ENCODE measurements at places on chromosomes 7 and 10. TPM values are rescaled to one million over a fixed set of nuclear protein-coding genes. Genes with fewer than 3 reads are reported as not detected.
A peak's percentile ranks its signal among the peaks of the same experiment; 100 is the strongest.

DNA sequence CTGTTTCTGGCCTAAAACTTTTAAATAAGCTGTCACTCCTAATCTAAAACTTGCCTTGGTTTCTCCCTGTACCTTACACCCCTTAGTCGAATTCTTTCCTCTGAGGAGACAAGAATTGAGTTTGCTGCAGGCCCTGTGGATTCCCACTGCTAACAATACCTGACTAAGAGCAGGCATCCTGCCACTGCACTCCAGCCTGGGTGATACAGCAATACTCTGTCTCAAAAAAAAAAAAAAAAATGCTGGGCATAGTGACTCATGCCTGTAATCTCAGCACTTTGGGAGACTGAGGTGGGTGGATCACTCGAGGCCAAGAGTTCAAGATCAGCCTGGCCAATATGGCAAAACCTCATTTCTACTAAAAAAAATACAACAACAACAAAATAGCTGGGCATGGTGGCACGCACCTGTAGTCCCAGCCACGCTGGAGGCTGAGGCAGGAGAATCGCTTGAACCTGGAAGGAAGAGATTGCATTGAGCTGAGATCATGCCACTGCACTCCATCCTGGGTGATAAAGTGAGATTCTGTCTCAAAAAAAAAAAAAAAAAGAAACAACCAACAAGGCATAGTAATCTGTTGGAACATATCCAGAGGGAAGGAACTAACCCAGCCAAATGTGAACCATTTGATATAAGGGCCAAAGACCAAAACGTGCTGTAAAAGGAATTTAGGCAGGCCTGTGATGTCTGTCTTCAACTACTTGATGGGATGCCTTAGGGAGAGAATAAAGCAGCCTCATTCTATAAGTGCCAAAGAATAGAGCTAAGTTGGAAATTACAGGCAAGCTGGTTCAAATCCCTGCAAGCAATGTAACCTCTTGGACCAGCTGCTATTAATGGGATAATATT lies 732.7 kb upstream of the AUTS2 start:
- no peaks in the 10 kb centered on the region for H3K4me1 ChIP-seq
- H3K4me3 ChIP-seq = no peak overlapping the region
- H3K27me3 ChIP-seq = peaks cover 4% of the 10 kb centered on the region
- no peaks in the 10 kb centered on the region for H3K36me3 ChIP-seq
- DNase-seq = no peak
- no peak overlapping the region for H3K27ac ChIP-seq

DNA sequence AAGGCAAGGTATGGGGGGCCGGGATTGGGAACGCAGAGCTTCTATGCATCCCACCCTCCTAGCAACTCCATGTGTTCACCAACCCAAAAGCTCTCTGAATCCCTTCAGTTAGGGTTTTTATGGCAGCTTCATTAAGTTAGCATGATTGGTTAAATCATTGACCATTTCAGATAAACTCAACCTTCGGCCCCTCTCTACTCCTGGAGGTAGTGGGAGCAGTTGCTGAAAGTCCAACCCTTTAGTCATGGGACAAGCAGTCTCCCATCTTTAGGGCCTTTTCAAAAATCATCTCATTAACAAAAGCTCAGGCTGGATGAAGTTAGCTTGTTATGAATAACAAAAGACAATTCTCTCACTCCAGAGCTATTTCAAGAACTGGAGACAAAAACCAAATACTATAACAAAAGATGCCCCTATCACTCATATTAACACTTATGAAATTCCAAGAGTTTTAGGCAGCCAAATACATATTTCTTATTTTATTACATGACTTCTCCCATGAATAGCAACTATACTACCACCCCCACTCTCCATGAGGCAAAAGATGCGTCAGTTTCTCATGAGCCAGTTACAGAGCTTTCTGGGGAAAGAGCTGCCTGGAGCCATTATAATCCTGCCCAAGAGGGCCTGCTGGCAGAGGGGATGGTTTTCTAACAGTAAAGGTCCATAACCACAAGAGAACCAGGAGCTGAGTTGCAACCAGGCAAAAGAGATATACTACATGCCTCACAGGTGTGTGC lies 44.6 kb downstream of the SLC16A12 start:
- H3K36me3 ChIP-seq = no peaks in the 10 kb centered on the region
- peaks cover 2% of the 10 kb centered on the region for H3K27me3 ChIP-seq
- no peak overlapping the region for H3K4me3 ChIP-seq
- no peak for DNase-seq
- no peaks in the 10 kb centered on the region for H3K4me1 ChIP-seq

DNA sequence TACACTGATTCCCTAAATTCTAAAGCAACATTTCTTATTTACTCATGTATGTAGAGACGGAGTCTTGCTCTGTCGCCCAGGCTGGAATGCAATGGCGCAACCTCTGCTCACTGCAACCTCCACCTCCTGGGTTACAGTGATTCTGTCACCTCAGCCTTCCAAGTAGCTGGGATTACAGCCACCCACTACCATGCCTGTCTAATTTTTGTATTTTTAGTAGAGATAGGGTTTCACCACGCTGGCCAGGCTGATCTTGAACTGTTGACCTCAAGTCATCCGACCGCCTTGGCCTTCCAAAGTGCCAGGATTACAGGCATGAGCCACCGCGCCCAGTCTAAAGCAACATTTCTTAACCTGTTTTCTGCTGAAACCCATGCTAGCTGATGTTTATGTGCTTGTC lies 227.6 kb upstream of the PLXDC2 start:
- H3K4me1 ChIP-seq = no peaks in the 10 kb centered on the region
- no peak overlapping the region for H3K4me3 ChIP-seq
- no peak overlapping the region for H3K27ac ChIP-seq
- H3K36me3 ChIP-seq = peaks cover 6% of the 10 kb centered on the region
- no peak for DNase-seq

DNA sequence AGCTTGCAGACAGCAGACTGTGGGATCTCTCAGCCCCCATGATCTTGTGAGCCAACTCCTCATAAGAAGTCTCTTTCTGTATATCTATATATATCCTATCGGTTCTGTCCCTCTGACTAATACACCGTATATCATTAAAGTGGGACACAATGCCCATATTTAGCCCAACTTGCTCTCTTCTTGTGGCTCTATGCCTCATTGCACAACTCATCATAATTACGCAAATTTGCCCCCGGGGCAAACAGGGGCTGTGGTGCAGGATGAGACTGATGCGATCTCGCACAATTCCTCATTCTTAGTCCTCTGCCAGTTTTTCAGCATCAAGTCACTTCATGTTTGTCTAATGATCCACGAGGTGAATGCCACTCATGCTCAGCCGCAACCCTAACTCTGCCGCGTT lies 183.2 kb downstream of the PRPF18 start:
- peaks cover 14% of the 10 kb centered on the region for H3K4me1 ChIP-seq
- no peak overlapping the region for H3K4me3 ChIP-seq
- DNase-seq = no peak
- peaks cover 9% of the 10 kb centered on the region for H3K27me3 ChIP-seq
- no peaks in the 10 kb centered on the region for H3K36me3 ChIP-seq

- no peaks in the 10 kb centered on the region for H3K36me3 ChIP-seq
- no peaks in the 10 kb centered on the region for H3K4me1 ChIP-seq
- H3K27me3 ChIP-seq = peaks cover 7% of the 10 kb centered on the region
- peak; percentile 28 for DNase-seq
- no peak overlapping the region for H3K27ac ChIP-seq
- H3K4me3 ChIP-seq = no peak overlapping the region
Measured at GRCh38 chr10:73732931-73733623, 11.1 kb upstream of the SEC24C start.

GRCh38 chr10:61987951-61988379 lies 86.5 kb downstream of the ARID5B start:
- H3K27me3 ChIP-seq = no peaks in the 10 kb centered on the region
- DNase-seq = no peak
- H3K36me3 ChIP-seq = no peaks in the 10 kb centered on the region
- H3K4me3 ChIP-seq = no peak overlapping the region
- H3K4me1 ChIP-seq = no peaks in the 10 kb centered on the region

GRCh38 chr7:30585675-30586074 lies 9.0 kb upstream of the GARS1 start:
- H3K4me1 ChIP-seq = peaks cover 7% of the 10 kb centered on the region
- no peak overlapping the region for H3K4me3 ChIP-seq
- no peak for DNase-seq
- peaks cover 18% of the 10 kb centered on the region for H3K36me3 ChIP-seq
- H3K27ac ChIP-seq = no peak overlapping the region

- H3K27ac ChIP-seq = no peak overlapping the region
- H3K36me3 ChIP-seq = no peaks in the 10 kb centered on the region
- no peak overlapping the region for H3K4me3 ChIP-seq
- peaks cover 2% of the 10 kb centered on the region for H3K27me3 ChIP-seq
- H3K4me1 ChIP-seq = peaks cover 25% of the 10 kb centered on the region
Measured at GRCh38 chr7:92723205-92723604, 113.2 kb downstream of the CDK6 start.

GRCh38 chr7:107889992-107890391 lies 991 bp upstream of the DLD start:
- no peak for DNase-seq
- H3K4me3 ChIP-seq = no peak overlapping the region
- H3K4me1 ChIP-seq = peaks cover 14% of the 10 kb centered on the region

Gene CDNF
- total RNA-seq = 2.2 TPM

- H3K4me1 ChIP-seq = no peaks in the 10 kb centered on the region
- DNase-seq = no peak
- H3K4me3 ChIP-seq = no peak overlapping the region
- H3K27me3 ChIP-seq = peaks cover 5% of the 10 kb centered on the region
- no peak overlapping the region for H3K27ac ChIP-seq
Measured at GRCh38 chr7:155839461-155839860, 27.2 kb upstream of the SHH start.

Gene ZNF22
- 40.2 TPM for total RNA-seq

Gene ANKRD61
- total RNA-seq = not detected

Gene ARMH3
- total RNA-seq = 48.1 TPM

- no peak overlapping the region for H3K4me3 ChIP-seq
- H3K27ac ChIP-seq = no peak overlapping the region
- no peak for DNase-seq
- H3K4me1 ChIP-seq = peaks cover 16% of the 10 kb centered on the region
- peaks cover 3% of the 10 kb centered on the region for H3K27me3 ChIP-seq
- no peaks in the 10 kb centered on the region for H3K36me3 ChIP-seq
Measured at GRCh38 chr10:6136215-6137201, 47.7 kb downstream of the RBM17 start.

- H3K27me3 ChIP-seq = no peaks in the 10 kb centered on the region
- no peak overlapping the region for H3K4me3 ChIP-seq
- no peak overlapping the region for H3K27ac ChIP-seq
- peaks cover 8% of the 10 kb centered on the region for H3K4me1 ChIP-seq
- peaks cover 8% of the 10 kb centered on the region for H3K36me3 ChIP-seq
- no peak for DNase-seq
Measured at GRCh38 chr10:10259013-10259412, 758.7 kb upstream of the CELF2 start.

DNA sequence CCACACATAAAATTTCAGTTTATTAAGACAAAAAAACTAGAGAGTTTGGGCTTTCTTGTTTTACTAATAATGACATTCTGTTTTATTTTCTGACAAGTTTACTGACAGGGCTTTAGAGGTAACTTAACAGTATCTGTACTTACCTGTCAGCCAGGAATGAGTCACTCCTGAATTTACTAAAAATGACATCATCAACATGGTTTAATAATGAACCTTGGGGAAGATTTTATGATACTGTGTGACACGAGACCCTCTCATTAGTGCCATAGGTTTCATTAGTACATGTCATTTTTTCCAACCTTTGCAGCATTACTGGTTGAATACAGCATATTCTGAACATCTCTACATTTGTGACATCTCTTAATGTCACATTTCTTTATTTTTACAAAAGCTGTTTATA lies 131.1 kb downstream of the KCND2 start:
- no peaks in the 10 kb centered on the region for H3K36me3 ChIP-seq
- no peak for DNase-seq
- H3K27me3 ChIP-seq = no peaks in the 10 kb centered on the region
- H3K27ac ChIP-seq = no peak overlapping the region
- H3K4me3 ChIP-seq = no peak overlapping the region
- H3K4me1 ChIP-seq = no peaks in the 10 kb centered on the region

- no peaks in the 10 kb centered on the region for H3K36me3 ChIP-seq
- H3K4me3 ChIP-seq = peak overlapping the region; percentile 88
- H3K27ac ChIP-seq = peak overlapping the region; percentile 89
- H3K27me3 ChIP-seq = peaks cover 10% of the 10 kb centered on the region
Measured at GRCh38 chr7:151408839-151409666, 785 bp downstream of the WDR86 start.

Gene GPR15LG
- not detected for total RNA-seq

Gene CABCOCO1
- not detected for total RNA-seq

Gene TACC2
- 499 TPM for total RNA-seq

DNA sequence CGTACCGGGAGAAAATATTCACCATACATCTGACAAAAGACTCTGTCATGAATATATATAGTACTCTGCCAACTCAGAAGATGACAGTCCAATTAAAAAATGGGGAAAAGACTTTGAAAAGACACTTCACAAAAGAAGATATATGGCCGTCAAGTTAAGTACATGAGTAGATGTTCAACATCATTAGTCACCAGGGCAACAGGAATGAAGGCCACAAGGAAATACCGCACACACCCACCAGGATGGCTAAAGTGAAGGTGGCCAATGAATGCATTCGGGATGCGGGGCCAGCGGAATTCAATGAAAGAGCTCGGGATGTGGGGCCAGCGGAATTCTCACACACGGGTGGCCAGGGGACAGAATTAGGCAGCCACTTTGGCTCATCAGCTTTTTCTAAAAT lies 42.2 kb downstream of the MAD1L1 start:
- no peak for DNase-seq
- H3K27ac ChIP-seq = no peak overlapping the region
- H3K4me3 ChIP-seq = no peak overlapping the region
- peaks cover 21% of the 10 kb centered on the region for H3K4me1 ChIP-seq
- no peaks in the 10 kb centered on the region for H3K27me3 ChIP-seq

Gene FAM24B
- 15.9 TPM for total RNA-seq

Gene ARHGEF5
- total RNA-seq = 0.93 TPM

- H3K36me3 ChIP-seq = peaks cover 25% of the 10 kb centered on the region
- no peaks in the 10 kb centered on the region for H3K4me1 ChIP-seq
- DNase-seq = no peak
Measured at GRCh38 chr10:100483876-100484666, 21.3 kb downstream of the WNT8B start.

Gene GPR37
- 6.3 TPM for total RNA-seq

Gene CALD1
- total RNA-seq = 61.8 TPM

DNA sequence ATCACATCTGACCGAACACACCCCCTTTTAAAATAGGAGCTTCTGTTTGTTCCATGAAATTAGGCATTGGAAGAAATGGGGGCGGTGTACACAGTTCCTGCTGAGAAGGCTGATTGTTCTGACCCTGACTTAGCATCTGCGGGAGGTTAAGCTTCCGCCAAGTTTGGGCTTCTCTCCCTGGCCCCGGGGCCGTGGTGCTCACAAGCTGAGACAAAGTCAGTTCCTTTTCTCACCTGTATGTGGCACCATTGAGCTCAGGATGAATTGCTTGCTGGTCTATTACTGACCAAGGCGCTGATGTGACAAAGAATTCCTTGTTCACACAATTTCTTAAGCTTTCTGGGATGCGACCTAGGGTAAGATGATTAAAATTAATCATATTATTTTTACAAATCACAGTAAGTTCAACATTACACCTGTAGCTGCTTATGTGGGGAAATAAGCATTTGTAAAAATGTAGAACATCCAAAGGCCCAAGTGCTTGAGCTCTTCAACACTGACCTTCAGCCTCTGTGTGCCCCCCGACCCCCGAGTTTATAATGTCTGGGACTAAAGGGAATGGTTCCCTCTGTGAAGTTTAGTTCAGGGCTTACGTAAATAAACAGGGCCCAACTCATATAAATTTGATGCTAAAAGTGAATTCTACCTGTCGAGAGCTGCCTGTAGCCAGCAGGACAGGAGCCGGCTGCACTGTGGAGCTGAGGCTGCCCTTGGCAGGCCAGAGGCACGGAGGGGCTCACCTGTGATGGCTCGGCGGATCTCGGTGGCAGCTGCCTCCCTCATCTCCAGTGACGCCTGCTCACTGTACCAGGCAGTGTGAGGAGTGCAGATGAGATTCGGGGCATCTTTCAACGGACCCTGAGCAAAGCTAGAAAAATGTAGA lies 50.8 kb downstream of the ZRANB1 start:
- peak overlapping the region; percentile 77 for H3K27ac ChIP-seq
- H3K4me3 ChIP-seq = no peak overlapping the region
- DNase-seq = peak; percentile 58
- H3K36me3 ChIP-seq = no peaks in the 10 kb centered on the region
